ENCODE measurements at places on chromosomes 5 and 9. TPM values are rescaled to one million over a fixed set of nuclear protein-coding genes. Genes with fewer than 3 reads are reported as not detected.

DNA sequence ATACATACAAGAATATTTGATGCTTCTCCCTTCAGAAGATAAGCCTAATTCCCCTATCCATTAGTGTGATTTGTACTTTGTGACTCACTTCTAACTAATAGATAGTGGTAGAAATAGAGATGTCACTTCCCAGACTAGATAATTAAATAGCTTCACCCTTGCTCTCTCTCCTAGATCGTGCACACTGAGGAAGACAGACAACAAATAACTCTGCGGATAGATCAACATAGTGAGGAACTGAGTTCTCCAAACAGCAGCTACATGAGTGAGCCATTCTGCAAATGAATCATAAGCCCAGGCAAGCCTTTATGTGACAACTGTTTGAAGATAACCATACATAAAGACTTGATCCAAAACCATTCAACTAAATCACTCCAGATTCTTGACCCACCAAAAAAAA is 1083.4 kb upstream of the C9orf72 start:
- H3K27me3 ChIP-seq = no peaks in the 10 kb centered on the region
- no peak overlapping the region for H3K4me3 ChIP-seq
- no peaks in the 10 kb centered on the region for H3K4me1 ChIP-seq
- no peak overlapping the region for H3K27ac ChIP-seq
- DNase-seq = no peak
- no peaks in the 10 kb centered on the region for H3K36me3 ChIP-seq

- no peak overlapping the region for H3K27ac ChIP-seq
- DNase-seq = no peak
- no peak overlapping the region for H3K4me3 ChIP-seq
These were observed 314.1 kb downstream of the CETN3 start for GRCh38 chr5:90095292-90096060.

GRCh38 chr5:138874771-138875551 is at the start of gene LRRTM2:
Gene LRRTM2 (minus strand): TSS chr5:138875335. CDS start chr5:138874911, 424 bp downstream.
- H3K4me1 ChIP-seq = no peaks in the 10 kb centered on the region
- H3K36me3 ChIP-seq = no peaks in the 10 kb centered on the region
- H3K27ac ChIP-seq = no peak within 1 kb of the TSS
- H3K4me3 ChIP-seq = no peak within 1 kb of the TSS

- H3K27me3 ChIP-seq = peaks cover 12% of the 10 kb centered on the region
- H3K4me3 ChIP-seq = no peak overlapping the region
- no peaks in the 10 kb centered on the region for H3K36me3 ChIP-seq
- no peak overlapping the region for H3K27ac ChIP-seq
These were observed 12.3 kb upstream of the KCNIP1 start for GRCh38 chr5:170491479-170491878.

Gene FOXD4L4
- 0.10 TPM for total RNA-seq
